NCI-H1417 treated with DMSO at 0.1 percent for 48 hours (cell line): ENCODE measurements at places on chromosomes 16 and 17.

DNA sequence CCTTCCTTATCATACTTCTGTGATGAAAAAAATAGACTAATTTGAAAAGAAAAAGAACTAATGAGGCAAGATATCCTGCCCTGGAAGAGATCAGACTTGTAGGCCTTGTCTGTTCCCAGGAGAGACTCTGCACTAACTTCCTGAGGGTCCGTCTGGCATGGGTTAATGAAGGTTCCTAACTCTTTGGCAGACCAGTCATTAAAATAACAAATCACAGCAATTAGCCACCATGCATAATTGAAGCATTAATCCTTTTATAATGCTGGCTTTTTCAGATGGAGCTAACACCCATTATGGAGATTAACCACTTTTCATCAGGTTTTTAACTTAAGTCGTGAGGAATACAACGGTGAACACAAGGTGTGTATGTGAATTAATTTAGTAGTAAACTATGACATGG lies 10.4 kb upstream of the KRT10 start:
- DNase-seq = no peak

DNA sequence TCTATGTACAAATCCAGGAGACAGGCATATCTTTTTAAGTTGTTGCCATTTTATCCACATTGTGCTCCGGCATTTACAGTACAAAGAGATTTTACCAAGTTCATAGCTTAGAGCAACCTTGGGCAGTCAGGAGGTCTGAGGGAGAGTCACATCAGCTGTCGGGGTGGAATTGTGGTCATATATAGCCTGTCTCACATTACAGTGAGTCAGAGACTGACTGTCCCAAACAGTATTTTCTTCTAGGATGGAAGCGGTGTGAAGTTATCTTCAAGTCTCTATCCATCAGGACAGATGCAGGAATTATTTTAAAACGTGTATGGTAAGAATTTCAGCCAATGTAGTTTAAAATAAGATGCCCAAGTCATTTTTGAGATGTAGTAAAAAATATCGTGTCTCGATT lies 53.0 kb downstream of the GPRC5B start:
- DNase-seq = no peak

DNA sequence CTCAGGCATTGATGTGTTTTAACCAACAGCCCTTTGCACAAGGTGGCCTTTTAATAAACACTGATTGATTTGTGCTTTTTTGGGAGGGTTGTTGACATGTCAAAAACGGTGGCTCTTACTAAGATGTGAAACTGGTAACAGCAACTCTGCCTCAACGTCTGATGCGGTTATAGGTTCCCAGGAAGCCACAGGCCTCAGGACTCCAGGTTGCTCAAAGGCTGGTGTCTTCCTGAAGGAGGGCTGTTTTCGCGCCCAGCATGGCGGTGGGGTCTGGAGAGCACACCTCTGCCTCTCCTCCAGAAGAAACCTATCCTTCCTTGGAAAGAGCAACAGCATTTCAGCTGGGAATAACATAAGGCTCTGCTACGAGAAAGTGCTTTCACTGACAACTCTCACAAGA lies 187.5 kb downstream of the IRF8 start:
- DNase-seq = no peak

GRCh38 chr16:67157892-67158635 lies 1.6 kb downstream of the TRADD start:
- no peak for DNase-seq

- no peak for DNase-seq
These were observed 76.2 kb upstream of the DNAH17 start for GRCh38 chr17:78653382-78653781.

DNA sequence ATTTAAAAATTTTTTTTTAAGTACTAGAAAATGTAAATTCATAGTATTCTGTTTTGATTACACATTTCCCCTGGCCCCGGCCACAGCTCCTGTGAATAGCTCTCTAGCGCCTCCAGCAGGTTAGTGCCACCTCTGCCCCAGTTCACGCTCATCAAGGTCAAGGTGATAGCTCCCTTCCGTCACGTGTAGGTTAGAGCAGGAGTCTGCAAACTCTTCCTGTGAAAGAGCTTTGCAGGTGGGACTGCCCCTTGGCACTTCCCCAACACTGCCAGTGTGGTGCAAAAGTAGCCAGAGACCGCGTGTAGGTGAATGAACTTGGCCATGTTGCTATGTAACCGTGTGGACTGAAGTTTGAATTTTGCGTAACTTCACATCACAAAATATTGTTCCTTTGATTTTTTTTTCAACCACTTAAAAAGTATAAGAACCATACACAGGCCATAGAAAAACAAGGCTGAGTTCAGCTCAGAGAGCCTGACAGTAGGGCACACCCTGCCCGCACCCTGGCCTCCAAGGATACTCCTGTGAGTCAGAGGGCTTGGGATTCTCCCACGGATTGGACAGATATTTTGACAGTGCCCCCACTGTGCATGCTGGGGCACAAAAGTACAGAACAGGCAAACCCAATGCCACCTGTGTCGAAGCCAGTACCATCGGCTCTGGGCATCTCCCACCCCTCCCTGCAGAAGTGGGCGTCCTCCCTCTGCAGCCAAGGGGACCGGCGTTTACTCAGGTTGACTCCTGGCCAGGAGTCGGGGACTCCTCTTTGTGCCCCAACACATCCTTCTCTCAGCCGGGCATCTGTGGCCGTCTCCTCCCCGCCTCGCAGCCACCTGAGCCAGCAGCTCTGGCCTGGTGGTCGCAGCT lies 92.0 kb upstream of the CHMP6 start:
- DNase-seq = no peak

DNA sequence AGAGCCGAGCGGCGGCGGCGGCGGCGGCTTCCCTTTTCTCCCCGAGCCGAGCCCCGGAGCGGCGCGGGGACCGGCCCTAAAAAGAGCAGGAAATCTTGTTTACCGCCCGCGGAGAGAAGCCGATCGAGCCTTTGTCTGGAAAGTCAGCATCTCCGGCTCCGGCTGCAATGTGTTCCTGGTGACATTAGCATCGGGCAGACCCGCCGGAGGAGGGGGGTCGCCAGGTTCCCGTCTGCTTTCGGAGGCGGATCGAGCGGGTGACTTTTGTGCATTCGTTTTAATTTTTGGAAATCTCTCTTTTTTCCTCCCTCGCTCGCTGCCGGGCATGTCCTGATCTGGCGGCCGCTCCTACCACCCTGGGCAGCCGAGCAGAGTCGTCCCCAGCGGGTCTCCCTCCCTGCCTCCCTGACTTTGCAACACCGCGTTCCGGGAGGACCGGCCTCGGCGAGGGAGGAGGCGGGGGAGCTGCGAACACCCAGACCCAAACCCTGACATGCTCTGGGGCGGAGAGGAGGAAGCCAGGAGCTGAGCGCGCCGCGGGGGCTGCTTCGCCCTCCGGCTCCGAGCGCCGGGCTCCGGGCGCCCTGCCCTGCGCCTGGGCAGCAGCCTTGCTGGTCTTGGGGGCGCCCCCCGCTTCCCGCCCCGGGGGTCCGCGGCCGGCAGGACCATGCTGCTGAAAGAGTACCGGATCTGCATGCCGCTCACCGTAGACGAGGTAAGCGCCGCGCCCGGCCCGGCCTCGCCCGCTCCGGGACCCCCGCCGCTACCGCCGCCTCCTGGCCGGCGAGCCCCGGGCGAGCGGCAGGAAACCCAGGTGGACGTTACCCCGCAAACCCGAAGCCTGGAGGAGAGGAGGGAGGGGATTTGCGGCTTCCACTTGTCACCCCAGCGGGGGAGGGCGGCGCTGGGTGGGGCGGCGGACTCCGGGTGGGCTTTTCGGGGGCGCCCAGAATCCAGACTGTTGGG lies 690 bp downstream of the PITPNC1 start:
- DNase-seq = no peak

DNA sequence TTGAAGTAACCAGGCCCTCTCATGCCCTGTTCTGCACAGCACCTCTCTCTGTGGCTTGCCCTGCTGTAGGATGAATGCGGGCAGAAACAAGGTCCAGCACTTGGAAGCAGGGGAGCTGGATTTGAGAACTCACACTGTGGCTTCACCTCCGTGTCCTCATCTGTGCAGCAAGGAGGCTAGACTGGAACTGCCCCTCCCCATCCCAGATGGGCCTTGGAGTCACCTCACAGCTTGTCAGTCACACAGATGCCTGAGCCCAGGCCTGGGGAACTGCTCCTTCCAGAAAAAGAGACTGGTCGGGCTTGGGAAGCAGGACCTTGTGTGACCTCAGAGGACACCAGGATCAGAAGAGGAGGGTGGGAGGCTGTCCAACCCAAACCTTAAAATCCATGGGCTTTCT lies 180.8 kb downstream of the CCT6B start:
- no peak for DNase-seq
